Stimulated activated CD4-positive, alpha-beta T cell treated with anti-CD3 and anti-CD28 coated beads, Interleukin-4, amount 100 ng/mL, for 1 hour (primary cell): ENCODE measurements at places on chromosomes 11 and 22.

GRCh38 chr11:2275334-2276279, 5.2 kb upstream of the ASCL2 start:
- DNase-seq, result no peak

DNA sequence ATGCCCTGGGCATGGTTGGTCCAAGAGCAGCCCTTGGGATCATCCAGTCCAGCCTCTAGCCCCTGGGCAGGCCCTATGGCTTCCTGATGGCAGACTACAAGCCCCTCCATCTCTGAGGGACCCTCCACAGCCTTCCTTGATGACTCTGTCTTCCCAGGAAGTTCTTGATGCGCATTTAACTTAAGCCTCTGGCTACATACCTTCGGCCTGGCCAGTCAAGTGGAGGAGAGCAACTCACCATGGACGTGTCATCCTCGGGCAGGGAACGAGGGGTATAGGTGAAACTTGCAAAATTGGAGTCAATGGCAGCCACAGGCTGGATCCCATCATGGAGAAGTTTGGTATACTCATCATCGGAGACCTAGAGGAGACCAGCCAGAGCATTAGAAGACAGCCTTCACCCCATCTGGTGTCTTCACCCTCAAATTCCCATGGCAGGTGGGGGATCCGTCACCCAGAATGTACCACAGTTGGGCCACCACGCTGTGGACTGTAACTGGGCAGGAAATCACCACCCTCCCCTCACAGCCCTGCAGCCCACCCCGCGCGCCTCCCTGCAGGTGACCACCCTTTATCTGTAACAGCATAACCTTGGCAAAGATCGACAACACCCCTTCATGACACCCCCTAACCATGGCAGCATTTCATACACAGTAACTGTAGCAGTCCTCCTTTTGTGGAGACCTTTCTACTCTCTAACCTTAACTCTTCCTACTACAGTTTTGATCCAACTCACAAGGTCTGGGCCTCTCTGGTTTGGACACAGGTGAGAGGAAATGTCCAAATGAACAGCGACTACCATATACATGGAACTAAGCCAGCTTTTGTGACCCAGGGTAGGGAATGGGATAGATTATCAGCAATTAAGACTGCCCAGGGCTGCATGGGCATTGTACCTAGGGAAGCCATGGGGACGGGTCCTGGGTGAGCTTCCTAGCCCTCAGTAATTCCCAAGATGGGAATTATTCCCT, 91.7 kb downstream of the PDE2A start:
- no peak for DNase-seq

GRCh38 chr11:122478986-122479385, 176.5 kb upstream of the UBASH3B start:
- DNase-seq, result no peak

DNA sequence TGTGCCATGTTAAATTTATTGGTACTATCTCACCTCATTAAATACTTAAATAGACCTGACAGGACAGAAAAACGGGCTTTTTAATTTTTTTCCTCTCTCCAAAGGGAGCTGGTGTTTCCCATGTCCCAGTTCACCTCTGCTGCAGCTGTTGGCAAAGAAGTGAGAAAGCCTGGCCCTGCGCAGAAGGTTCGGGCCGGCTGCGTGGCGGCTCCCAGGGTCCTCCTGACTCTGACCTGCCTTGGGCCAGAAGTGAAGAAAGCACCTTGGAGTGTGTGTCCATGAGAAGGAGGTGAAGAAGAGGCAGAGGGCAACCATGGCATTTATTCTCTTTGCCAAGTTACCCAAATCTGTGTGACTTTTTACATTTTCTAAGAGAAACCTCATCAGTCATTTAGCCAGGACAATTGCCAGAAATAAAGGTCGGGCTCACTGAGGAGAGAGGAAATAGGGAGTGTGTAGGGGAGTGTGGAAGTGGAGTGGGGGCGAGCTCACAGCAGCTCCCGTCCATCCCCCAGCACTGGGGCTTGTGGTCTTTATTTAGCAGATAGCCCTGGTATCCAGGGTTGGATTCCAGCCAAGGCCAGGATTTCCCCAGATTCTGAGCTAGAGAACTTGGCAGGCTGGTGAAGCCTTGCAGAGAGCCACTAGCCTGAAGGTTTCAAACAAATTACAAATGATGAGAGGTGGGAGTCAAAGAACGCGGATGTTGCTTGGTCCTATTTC, 102.4 kb upstream of the CADM1 start:
- no peak for DNase-seq

DNA sequence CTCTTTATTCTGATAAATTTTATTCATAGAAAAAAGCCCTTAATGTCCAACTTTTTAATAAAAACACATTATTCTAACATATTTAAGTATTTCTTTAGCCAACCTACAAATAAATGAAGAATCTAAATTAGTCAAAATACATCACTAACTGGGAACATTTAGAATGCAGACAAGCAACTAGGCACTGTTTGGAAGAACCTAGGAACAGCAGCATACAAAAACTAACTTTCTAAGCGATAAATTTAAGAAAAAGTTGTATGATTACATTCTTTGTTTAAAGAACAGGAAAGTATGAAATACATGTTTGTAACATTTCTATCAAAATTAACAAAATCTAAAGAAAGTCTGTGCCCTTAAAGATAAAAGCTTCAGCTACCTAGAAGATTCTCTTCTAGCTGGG, 35.3 kb downstream of the PI4KA start:
- DNase-seq, result no peak

- no peak for DNase-seq
These were observed 27.2 kb downstream of the GVQW3 start for GRCh38 chr11:76408171-76408965.

DNA sequence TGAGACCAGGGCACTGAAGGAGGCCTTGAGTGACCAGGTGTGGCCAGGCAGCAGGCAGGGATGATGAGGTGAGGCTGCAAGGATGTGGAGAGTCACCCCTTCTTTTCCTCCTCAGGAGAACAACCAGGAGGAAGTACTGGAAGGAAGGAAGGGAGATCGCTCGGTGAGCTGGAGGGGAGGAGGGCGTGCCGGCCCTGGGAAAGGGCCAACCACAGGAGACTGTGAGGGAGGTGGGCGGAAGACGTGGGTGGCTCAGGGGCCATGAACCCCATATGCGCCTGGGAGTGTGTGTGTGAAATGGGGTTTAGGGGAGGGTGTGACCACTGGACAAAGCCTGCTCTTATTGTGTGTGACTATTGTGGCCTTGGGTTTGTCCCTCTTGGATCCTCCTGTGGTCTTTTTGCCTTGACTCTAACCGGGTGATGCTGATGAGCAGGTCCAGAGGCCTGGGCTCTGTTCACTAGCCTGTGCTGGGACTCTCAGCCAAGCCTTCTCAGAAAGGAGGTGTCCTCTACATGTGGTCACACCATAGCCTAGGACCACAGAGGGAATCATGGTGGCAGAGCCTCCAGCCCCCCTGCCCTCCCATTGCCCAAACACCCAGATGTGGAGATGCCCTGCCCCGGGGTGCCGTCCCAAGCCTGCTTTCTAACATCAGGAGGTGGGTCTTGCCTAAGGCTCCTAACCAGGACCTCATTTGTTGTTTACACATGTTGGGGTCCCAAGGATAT, 41.3 kb upstream of the TUB start:
- DNase-seq, result no peak

- no peak for DNase-seq
These were observed 120.8 kb downstream of the CADM1 start for GRCh38 chr11:115383431-115383830.

DNA sequence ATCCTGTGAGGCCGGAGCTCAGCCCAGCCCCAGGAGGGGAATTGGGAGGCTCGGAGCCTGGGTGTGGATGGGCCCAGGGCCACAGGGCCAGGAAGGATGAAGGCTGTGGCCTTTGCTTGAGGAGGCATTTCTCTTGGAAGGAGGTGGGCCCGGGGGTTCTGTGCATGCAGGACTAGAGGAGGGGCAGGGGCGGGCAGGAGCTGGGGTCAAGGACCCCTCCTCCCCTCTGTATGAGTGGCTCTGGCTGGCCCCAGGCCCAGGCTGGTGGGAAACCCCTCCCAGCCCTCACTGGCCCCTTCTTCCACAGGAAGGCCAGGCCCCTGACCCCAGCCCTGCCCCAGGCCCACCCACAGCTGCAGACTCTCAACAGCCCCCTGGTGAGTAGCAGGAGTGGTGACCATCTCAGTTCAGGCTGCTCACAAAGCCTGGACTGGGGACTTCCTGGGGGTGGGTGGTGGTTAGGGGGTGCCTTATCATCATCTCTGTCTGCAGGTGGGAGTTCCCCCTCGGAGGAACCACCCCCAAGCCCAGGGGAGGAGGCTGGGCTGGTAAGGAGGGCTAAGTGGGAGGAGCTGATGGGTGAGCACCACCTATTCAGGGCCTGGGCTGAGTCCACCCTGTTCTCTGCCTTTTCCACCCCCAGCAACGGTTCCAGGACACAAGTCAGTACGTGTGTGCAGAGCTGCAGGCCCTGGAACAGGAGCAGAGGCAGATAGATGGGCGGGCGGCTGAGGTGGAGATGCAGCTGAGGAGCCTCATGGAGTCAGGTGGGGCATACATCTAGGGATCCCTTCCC, 6.0 kb downstream of the KCNK7 start:
- DNase-seq, result no peak

DNA sequence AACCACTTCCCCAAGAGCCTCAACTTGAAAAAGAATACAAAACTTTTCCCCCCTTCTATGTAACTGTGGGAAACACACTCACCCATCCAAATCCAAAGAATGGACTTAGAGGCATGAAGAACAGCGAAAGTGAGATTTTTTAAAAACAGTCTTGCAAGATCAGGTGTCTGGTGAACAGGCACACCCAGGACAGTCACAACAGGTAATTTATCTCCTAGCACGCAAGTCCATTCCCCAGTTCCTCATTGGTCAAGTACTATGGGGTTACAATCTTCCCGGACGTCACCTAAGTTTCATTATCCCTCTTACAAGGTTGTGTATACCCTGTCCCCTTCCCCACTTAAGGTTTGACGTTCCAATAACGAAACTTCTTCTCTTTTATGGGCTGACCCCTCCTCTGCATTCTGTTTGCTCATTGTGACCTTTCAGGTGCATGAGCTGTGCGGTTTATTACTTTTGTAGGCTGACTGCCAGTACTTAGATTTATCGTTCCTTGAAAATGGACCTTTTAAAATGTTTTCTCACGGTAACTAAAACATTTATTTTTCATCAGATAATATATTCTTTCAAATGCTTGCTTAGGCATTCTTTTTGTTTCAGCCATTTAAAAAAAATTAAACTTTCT, 1401.9 kb downstream of the FAM181B start:
- DNase-seq, result no peak

DNA sequence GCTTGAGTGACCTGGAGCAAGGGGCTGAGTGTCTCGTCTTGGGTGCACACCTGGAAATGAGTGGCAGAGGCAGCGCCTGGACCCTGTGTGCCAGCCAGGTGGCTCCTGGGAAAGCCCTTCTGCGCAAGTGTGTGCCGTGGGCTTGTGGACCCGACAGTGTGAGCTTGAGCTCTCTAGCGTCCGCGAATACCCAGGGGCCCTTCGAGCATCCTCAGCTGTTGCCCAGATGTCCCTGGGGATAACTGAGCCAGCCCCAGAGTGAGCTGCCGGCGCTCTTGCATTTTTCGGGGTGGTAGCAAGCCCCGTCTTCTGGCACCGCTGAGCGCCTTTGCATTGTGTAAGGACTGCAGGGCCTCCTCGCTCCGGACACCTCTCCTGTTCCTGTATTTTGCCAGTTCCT, 399.2 kb downstream of the TBC1D22A start:
- DNase-seq, result no peak

DNA sequence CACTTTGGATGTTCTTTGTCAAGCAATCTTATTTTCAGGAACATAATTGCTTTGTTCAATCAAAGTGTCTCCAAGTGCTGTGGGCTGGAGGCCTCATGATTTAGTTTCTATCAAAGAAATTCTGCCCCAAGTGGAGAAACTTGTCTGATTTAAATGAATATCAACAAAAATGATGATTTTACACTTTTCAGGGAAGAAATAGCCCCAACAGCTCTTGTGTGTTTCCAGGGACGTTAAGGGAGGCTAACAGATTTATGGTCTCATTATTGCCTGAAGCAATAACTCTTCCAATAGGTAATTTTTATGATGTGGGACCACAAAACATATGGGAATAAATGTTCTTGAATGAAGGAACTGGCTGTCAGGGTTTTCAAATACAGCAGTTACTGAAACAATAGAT, 699.1 kb downstream of the FAM181B start:
- DNase-seq, result no peak

DNA sequence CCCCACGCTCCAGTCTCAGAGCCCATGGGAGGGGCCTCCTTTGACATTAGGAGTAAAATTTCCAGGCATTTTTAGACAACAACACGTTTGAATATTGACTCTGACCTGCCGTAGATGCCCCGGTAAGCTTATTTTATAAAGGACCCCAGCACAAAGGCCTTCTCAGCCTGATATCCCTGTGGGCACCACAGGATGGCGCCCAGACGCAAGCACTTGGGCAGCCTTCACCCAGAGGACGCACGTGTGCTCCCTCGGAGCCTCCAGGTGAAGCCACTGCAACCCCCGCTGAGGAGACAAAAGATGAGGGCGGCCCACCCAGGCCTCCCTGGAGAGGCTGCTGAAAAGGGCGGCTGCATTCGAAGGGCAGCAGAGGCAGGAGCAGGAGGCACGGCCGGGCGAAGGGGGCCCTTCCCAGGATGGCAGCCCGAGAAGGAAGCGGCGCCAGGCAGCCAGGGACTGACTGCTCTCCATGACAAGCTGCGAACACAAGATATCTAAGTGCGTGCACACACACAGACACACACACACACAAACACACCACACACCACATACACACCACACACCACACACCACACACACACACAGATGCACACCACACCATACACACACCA, 15.2 kb upstream of the TH start:
- peak; percentile 54 for DNase-seq
